NB4 (cell line): ENCODE measurements at places on chromosomes 16 and 17.
A peak's percentile ranks its signal among the peaks of the same experiment; 100 is the strongest.

DNA sequence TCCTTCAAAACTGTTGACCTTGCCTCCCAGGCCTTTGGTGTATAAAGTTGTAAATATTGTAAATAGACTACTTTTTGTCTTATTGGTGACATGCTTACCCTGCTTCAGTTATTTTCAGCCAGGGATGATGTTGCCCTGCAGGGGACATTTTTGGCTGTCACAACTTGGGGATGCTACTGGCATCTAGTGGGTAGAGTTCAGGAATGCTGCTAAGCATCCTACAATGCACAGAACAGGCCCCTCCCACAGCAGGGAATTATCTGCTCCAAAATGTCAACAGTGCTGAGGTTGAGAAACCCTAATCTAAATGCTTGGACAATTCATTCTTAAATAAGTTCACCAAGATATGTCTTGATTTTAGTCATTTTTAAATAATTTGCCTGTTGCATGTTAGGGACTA is 459.8 kb downstream of the PMP22 start:
- DNase-seq: peak; percentile 19

GRCh38 chr17:1800712-1801111 is 29.0 kb downstream of the SMYD4 start:
- no peak for DNase-seq

GRCh38 chr16:89613231-89613953 is at the start of gene DPEP1:
Gene DPEP1, plus strand, starts transcription at chr16:89613642. Its CDS starts 16,769 bp downstream, at chr16:89630411.
- DNase-seq: peak; percentile 47

DNA sequence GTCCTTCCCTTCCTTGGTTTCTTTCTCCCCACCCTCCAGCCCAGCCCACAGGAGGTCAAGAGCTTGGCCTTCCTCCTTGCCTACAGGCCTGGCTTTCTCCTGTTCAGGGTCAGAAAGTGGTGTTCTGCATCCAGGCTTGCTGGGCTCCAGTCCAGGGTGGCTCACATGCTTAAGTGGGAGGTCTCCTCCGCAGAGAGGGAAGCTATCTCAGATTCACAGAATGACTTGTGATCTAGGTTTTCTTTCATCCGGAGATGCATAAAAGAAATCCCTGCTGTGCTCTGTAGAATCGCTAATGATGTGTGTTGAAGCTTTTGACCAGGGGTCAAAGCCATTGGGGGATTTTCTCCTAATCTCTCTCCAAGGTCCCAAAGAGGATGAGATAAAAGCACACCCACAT is 382.3 kb upstream of the EEF2KMT start:
- no peak for DNase-seq

GRCh38 chr16:49048557-49048956 is 233.1 kb downstream of the CBLN1 start:
- no peak for DNase-seq

- DNase-seq: peak; percentile 52
These were observed 16.0 kb upstream of the PABPN1L start for GRCh38 chr16:88882358-88883030.

- no peak for DNase-seq
These were observed 37.1 kb downstream of the ARHGAP44 start for GRCh38 chr17:12826431-12826830.

GRCh38 chr16:84726669-84727467 is 27.1 kb downstream of the USP10 start:
- peak; percentile 89 for DNase-seq

DNA sequence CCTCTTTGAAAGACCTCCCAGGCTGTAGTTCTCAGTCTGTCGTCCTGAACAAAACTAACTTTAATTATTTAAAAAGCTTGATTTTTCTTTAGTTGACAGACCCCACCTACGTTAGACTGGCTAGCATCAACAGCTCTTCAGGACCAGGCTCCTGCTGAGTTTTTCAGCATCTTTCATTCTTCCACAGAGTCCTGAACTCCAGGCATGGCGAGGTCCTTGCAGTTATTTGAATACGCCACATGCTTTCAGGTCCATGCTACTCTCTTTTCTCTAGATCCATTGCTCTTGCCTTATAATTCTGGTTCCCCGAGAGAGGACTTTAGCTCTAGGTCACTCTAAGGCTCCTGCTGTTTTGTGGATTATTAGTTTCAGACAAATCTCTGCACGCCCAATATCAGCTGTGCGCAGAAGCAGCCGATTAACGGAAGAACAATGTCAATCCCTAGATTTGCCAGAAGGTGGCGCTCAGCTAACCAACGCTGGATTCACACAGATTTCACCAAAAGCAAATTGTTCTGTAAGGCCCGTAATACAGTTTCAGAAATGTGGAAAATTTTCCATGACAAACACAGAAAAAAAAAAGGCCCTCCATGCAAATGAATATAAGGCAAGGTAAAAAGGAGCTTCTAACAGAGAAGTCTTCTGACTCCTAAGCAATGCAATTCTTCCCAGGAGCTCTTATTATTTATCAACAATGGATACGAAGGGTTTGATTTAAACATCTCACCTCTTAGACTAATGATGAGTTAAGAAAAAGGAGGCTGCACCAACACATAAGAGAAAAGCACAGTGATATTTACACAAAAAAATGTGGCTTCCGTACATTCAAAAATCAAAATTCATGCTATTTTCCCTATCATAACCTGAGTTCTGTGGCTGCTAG is 33.5 kb upstream of the BCO1 start:
- peak; percentile 61 for DNase-seq

GRCh38 chr17:45302649-45303173 is 14.1 kb downstream of the MAP3K14 start:
- no peak for DNase-seq

- DNase-seq: no peak
These were observed 3.9 kb upstream of the KRT19 start for GRCh38 chr17:41531993-41532392.

- no peak for DNase-seq
These were observed 178.1 kb downstream of the TOX3 start for GRCh38 chr16:52368859-52369258.

- no peak for DNase-seq
These were observed 20.0 kb downstream of the NUFIP2 start for GRCh38 chr17:29273924-29274323.

DNA sequence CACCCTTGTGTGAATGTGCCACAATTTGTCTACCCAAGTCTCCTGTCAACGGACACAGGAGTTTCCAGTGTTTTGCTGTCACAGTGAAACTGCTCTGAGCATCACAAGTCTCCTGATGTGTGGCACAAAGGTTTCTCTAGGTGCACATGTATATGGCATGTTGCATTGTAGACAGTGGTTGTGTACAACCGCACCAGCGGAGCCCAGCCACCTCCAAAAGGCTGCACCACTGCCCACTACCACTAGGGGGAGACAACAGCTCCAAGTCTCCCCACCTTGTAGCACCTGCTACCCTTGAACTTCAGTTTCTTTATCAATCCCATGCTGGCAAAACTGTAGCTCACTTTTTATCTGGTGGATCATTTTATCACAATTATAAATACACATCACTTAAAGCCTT is 95.5 kb upstream of the ZNF469 start:
- peak; percentile 54 for DNase-seq

- no peak for DNase-seq
These were observed 33.1 kb upstream of the CCL22 start for GRCh38 chr16:57325458-57325857.

- DNase-seq: no peak
These were observed 178.0 kb upstream of the DYNLRB2 start for GRCh38 chr16:80362816-80363215.
